Activated effector memory CD4-positive, alpha-beta T cell treated with Interleukin-2 at 50 U/mL for 16 hours (primary cell): ENCODE measurements at places on chromosomes 16 and 17.

GRCh38 chr16:55913716-55914115 is 38.5 kb upstream of the CES5A start:
- no peak for DNase-seq

DNA sequence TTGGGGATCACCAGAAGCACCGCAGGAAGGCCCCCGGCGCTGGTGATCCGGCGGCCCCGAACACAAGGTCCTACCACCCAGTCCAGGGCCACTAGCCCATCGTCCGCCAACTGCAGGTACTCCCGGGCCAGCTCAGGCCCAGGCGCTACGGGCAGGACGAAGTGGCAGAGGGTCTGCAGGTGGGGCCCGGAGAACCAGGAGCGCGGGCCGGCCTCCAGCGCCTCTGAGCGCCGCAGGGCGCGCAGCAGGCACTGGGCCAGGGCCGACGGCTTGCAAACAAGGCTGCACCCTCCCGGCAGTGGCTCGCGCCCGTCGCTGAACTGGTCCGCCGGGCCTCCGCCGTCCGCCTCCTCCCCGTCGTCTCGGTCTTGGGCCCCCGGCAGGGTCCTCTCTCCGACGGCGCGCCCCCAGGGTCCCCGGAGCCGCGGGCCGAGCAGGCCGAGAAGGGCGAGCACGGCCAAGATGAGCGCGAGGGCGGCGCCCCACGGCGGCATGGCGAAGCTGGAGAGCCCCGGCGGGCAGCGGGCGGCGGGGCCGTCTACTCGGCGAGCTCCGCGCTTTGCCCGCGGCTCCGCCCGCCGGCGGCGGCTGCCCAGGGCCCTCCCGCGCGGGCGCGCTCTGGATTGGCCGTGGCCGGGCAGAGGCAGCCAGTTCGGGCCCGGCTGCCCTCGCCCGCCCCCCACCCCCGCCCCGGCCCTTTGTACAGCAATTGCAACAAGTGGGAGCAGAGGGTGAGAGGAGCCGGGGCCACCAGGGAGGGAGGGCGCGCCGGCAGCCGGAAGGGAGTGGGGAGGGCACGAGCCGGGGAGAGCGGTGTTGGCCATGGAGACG is at the start of gene ABHD15:
Gene ABHD15 (minus strand): TSS at position 565 of the 831 bp plus-strand sequence. CDS start 71 bp downstream, at position 494.
- peak; percentile 54 for DNase-seq

DNA sequence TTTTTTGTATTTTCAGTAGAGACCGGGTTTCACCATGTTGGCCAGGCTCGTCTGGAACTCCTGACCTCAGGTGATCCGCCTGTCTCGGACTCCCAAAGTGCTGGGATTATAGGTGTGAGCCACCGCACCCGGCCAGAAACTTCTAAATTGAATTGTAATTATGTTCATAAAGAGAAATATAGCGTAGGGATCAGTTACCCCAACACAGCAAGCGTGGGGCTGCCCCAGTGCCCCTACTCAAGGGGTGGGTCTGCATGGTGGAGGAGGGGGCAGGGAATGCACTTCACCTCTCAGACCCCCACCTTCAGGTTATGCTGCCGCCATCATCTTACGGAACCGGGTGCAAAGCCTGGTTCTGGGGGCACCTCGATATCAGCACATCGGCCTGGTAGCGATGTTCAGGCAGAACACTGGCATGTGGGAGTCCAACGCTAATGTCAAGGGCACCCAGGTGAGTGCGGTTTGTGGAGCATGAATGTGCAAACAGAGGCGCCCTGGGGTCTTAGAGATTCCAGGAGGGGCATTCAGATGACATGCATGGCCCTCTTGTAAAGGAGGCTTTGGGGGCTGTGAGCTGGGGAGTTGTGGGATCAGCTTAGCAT is 18.0 kb downstream of the ITGAM start:
- DNase-seq = no peak

DNA sequence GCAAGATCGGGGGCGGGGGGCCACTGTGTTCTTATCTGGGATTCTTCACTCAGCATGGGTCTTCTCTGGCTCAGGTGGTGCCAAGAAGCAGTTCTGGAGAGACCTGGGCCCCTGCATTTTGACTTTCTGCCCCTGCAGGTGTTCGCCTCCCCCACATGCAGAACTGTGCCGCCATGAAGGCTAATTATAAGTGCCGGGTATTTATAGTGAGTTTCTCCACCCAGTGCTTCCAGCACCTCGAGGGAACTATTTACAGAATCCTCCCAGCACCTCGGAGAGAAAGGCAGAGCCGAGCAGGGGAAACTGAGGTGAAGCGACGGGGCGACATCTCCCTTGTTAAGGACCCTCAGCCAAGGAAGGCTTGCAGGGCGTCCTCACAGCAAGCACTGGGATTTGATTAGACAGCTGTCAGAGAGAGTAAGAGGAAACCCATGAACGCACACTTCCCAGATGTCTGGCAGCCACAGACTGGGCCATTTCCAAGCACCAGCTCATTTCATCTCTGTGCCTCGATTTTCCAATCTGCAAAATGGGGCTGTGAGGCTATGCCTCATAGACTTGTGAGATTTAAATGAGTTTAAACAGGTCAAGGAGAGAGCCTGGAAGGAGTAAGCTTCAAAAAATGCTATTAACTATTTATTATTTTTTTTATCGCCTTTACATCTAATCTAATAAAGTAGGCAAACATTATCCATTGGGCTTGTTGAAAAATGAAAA is 36.4 kb upstream of the GRIN2A start:
- DNase-seq = no peak

DNA sequence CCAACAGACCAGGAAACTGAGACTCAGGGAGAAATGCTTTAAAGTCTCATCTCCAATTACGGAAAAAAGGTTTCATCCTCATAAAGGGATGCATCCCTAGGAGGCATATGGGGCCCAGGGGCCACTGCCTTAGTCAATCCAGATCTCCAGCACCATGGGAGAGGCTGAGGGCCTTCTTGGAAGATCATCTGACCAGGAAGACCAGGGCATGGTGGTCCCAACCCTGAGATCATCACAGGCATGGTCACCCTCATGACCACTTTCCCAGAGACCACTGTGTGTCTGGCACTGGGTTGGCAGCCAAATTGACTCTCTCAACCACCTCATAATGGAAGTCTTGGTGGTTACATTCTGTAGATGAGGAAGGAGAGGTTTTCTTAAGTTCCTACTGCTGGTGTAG is 23.4 kb upstream of the CES5A start:
- DNase-seq = no peak

DNA sequence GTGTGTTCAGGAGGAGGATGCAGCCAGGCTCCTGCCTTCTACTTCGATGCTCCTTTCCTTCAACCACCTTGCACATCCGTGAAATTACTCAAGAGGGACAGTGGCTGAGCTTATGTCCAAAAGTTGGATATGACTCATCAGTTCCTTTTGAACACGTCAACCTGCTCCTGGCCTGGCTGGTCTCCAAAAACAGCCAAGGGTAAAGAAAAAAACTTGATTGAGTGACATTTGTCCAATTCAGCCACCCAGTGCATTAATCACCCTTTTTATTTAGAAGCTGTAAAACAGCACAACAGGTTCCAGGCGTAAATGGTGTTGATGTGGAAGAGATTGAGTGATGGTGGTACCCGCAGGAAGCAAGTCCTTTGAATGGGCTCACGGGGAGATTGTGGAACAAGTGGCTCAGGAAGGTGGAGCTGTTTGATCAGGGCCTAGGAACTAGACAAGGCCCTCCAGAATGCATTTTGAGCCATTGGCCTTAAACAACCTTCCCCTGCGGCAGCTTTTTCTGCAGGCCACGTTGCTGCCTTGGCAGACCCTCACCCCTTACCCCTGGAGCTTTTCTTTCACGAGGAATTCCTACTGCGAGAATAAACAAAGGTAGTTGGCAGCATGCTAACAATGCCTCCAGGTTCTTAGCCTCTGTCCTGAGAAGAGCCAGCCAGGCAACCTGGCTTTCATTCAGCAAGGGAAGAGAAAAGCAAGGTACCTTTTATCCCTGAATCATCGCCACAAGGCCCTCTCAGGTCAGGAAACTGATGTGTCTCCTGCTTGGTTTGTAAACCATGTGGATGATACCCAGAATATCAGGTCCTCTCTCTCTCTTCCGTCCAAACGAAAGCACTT is 173.3 kb upstream of the CACNG5 start:
- no peak for DNase-seq

DNA sequence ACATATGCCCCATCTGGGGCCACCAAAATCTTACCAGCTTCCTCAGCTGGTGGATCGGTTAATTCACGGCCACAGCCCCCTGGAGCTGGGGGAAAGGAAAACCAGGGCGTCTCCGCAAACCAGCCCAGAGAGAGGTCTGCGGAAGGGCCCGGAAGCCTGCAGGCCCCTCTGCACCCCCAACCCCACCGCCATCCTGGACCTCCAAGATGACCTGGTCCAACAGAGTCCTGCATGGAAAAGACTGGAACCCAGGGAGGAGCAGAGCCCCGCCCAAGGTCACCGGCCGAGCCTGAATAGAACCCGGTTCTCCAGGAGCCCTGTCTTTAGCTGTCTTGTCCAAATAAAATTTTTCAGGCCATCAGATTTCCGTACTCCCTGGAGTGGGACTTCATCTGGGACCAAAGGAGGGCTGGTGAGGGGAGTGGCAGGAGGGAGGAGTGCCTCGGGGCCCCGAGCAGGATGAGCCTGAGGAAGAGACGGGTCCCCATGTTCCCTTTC is 37.4 kb upstream of the NDRG4 start:
- DNase-seq = no peak

- DNase-seq = no peak
Measured at GRCh38 chr17:37829592-37830123, 84.8 kb upstream of the HNF1B start.

GRCh38 chr16:66574081-66574480 is 5.2 kb upstream of the CMTM2 start:
- no peak for DNase-seq

DNA sequence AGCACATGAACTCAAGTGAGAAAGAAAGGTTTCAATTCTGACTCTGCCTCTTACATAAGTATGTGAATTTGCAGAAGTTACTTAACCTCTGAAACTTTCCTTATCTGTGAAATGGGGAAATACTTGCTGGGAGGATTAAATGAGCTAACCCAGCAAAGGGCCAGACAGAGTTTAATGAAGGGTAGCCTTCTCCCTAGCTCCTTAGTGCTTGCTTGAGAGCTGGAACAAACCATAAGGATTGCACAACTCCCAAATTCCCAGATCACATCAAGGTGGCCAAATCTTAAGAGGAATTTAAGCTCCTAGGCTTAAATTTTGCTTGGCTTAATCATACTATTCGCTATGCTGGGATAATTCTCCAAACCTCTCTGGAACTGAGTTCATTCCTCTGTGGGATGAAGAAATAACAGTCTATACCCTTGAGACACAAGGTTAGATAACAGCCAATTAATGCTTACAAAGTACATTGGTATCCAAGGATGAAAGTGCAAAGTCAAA is 11.8 kb upstream of the WSB1 start:
- DNase-seq = no peak

DNA sequence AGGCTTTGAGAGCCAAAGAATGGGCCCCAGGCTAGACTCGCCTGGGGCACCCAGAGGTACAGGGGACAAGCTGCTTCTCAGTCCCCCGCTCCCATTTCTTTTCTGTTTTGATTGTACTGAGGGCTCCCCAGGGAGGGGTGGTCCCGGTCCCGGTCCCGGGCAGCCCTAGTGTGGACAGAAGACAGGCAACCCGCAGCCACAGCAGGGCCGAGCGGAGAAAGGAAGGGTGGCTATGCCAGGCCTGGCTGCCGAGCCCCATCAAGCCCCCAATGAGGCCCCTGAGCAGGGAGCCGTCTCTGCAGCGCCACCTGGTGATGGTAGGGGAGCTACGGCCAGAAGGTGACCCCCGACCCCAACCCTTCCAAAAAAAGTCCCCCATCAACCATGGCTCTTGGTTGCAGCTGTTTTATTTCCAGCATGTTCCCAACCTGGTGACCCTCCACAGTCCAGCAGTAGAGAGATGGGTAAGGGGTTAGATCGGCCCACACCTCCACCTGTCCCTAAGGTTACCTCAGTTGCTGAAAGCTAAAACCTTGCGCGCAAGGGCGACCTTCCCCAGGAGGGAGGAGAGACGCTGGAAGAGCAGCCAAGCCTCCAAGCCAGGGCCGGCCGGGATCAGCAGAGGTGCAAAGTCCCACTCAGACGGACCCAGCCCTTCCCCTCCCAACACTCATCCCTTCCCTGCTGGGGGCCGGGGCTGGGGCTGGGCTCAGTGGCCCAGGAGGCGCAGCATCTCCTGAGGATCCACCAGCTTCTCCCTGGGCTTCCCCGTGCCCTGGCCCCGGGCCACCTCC is 2.6 kb upstream of the GRIN2C start:
- peak; percentile 49 for DNase-seq

DNA sequence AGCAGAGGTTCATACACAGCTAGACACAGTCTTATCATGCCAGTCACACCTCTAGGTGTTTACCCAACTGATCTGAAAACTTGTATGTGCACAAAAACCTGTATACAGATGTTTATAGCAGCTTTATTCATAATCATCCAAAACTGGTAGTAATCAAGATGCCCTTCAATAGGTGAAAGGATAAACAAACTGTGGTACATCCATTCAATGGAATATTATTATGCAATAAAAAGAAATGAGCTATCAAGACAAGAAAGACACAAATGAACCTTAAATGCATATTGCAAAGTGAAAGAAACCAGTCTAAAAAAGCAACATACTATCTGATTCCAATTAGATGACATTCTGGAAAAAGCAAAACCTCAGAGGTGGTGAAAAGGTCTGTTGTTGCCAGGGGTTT is 47.6 kb upstream of the CNEP1R1 start:
- no peak for DNase-seq

DNA sequence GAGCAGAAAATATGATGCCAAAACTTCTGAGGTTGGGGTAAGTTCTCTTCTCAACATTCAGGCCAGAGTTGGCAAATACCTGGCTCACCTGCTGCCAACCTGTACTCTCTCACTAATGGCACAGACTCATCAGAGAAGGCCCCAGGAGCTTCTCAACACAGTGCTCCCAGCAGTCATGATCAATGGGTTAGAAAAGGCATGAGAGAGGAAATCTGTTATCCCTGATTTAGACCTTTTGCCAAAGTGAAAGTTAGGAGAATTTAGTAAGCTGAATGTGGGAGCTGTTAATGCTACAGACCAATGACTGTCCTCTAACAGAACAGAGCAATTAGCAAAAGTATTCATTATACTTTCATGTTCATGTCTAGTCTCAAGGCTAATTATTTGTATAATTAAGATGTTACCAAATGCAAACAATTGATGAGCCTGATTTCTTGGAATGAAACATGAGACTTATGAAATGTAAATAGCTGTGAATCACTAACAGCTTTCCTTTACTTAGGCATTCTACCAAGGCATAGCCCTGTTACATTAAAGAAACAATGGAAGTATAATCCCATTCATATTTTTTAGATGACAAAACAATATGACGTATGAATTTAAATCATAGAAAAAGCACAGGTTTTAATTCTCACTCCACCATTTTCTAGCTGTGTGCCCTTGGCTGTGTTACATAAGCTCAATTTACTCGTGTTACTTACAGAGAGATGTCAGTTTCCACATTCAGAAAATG is 68.7 kb upstream of the MARCHF10 start:
- no peak for DNase-seq

- DNase-seq = no peak
Measured at GRCh38 chr16:87499189-87499486, 6.3 kb upstream of the ZCCHC14 start.

- DNase-seq = no peak
Measured at GRCh38 chr16:66660422-66661209, 35.9 kb downstream of the CMTM4 start.

- DNase-seq = no peak
Measured at GRCh38 chr17:7959503-7960253, 27.7 kb downstream of the CNTROB start.

- DNase-seq = no peak
Measured at GRCh38 chr16:2990891-2991290, 10.6 kb upstream of the PKMYT1 start.

GRCh38 chr17:58272367-58273280 is 8.1 kb downstream of the MPO start:
- DNase-seq = no peak
